ENCODE measurements at places on chromosomes 1 and 21.

GRCh38 chr1:235911876-235912275, 45.2 kb upstream of the LYST start:
- DNase-seq = no peak

GRCh38 chr1:89945852-89946476, 48.9 kb upstream of the ZNF326 start:
- peak; percentile 46 for DNase-seq

DNA sequence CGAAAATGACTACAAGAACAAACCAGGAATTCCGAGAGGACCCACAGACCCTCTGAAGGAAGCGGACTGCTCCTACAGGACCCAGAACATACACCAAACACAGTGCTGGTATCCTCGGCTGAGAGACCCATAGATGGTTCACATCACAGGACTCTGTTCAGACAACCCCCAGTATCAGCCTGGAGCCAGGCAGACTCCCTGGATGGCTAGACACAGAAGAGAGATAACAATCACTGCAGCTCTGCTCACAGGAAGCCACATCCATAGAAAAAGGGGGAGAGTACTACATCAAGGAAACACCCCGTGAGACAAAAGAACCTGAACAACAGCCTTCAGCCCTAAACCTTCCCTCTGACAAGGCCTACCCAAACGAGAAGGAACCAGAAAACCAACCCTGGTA, 434.0 kb upstream of the NR5A2 start:
- no peak for DNase-seq

- DNase-seq = no peak
Measured at GRCh38 chr1:181081395-181081794, 7.1 kb upstream of the IER5 start.

GRCh38 chr1:40780678-40781607, 2.6 kb upstream of the KCNQ4 start:
- DNase-seq = no peak

DNA sequence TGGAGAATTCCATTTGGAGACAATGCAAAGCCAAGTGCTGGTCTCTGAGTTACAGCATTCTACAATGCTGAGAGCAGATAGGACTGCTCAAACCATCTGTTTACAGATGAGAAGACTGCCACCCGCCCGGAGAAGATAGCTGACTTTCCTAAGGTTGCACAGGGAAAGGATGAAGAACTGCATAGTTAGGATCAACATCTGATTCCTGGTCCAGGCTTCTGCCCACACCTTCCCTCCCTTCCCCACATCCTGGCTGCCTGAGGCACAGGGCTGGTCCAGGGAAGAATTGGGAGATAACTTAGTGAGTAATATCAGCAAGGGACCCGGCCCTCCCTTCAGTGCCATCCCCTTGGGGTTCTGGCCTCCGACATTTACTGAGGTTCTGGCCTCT, 2.0 kb downstream of the SERINC2 start:
- no peak for DNase-seq

DNA sequence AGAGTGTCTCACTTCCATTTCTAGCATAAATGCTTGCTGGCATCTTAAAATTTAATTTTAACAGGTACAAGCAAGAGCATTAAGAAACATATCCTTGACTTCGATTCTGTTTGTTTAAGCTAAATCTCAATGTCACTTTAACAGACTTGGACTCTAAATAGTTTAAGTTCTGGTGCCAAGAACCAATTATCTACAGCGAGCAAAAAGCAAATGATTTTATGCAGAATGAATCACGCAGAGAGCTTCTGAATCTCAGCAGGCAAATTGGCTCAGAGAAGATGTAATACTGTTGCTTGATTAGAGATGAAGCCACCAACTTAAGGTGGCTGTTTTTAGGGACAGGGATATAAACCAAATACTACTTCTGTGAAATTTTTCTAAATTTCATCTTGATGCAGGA, 117.0 kb upstream of the PLD5 start:
- no peak for DNase-seq

DNA sequence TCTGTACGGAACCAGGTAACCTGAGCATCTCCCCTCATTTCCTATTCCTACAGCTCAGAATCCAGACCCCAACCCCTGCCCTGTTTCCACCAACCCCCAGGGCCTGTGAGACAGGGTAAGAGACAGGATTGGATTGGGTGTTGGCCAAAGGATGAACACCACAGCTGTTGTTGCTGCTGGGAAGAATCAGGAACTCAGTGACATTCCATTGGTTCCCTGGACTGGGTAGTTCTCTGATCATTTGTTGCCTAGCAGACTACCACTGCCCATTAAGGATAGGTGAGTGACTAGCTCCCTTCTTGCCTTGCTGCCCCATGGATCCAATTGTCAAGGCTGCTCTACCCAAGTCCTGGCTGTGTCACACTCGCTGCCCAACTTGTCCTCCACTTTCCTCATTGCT, 10.0 kb downstream of the NCSTN start:
- peak; percentile 26 for DNase-seq

GRCh38 chr21:33561373-33561772, 18.5 kb downstream of the SON start:
- DNase-seq = no peak

DNA sequence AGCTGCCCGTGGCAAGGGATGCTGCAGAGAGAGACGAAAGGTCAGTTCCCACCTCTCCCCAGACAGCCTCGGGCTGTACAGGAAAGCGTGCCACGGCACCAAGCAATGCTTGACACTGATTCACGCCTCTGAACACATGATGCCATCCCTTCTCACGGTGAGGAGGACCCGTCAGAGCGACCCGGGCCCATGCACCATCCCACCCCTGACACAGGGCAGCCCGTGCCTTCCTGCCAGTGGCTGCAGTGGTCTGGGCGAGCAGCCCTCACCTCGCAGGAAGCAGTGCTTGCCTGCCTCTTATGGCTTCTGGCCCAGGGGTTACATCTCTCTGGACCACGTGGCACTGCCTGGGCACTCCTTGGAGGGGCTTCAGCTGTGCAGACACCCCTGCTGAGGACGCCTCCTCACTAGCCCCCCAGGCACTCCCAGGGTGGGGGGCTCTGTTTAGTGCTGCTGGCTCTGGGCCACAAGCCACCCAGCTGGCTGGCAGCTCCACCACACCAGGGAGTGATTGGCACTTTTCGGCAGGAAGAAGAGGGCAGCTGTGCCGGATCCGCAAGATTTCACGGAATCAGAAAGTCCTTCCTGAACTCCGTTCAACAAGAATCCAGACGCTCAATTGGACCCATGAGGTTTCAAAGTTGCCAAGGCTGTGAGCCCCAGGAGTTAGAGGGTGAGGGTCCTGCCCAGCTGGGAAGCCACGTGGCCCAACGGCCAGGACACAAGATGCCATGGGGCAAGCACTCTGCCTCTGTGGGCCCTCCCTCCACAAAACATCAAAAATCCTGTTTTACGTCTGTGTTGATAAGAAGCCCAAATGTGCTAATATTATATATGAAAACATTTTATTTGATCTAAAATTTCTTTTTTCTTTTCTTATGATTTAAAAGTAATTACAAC, 34.8 kb upstream of the SLC19A1 start:
- DNase-seq = no peak

DNA sequence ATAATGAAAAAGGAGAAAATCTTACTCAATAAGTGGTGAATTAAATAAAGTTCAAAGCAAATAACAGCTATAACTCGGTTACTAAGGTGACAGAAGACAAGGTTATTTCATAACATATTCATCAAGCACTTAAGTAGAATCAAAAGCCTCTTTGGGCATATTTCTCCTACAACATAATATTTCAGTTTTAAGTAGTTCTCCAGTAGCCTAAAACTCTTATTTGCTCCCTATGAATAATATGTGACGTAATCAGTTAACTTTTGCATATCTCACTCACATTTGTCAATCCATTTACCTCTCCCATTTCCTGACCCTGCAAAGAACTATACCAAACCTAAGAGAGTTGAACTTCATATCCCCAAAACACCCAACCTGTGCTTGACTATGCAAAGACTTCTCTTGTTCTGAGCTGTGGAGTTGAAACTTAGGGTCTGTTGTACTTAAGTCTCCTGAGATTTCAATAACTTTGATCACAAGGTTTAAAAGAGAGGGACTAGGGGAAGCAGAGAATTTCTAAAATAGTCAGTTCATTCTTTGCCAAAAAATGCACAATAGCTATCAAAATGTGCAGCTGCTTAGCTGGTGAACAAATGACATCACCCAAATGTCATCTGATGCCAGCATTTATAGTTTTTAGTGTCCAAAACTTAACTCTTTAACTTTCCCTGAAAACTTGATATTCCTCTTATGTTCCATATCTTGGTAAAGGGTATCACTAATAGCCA, 37.2 kb downstream of the TTLL7 start:
- DNase-seq = peak; percentile 18

DNA sequence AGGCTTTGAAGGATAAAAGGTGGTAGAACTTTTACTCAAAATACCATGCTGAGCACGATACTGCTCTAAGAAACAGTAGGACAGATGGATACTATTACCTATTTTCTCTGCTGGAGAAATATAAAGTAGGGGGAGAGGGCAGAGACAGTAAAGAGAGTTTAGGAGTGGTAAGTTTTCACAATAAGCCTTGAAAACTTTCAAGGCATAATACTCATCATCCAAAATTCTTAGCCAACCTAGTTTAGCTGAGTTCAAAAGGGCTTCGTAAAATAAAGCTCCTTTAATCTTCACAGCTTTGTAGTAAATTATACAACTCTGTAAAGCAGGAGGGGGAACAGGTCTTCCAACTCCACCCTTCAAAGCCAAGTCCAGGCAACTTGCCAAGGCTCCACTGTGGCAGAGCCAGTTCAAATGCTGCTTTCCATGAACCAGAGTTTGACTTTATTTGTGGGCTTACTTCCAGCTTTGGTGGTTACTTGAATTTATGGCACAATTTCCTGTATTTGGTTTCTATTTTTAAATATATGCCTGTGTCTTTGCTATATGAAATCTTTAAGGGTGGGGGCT, 15.5 kb downstream of the TEX38 start:
- DNase-seq = peak; percentile 49

- DNase-seq = no peak
Measured at GRCh38 chr1:225469051-225469450, 41.2 kb upstream of the LBR start.
